Stimulated activated CD4-positive, alpha-beta T cell treated with anti-CD3 and anti-CD28 coated beads, Interleukin-1b, Interleukin-23, amount 100 ng/mL, for 48 hours (primary cell): ENCODE measurements at places on chromosomes 7 and 10.
A peak's percentile ranks its signal among the peaks of the same experiment; 100 is the strongest.

DNA sequence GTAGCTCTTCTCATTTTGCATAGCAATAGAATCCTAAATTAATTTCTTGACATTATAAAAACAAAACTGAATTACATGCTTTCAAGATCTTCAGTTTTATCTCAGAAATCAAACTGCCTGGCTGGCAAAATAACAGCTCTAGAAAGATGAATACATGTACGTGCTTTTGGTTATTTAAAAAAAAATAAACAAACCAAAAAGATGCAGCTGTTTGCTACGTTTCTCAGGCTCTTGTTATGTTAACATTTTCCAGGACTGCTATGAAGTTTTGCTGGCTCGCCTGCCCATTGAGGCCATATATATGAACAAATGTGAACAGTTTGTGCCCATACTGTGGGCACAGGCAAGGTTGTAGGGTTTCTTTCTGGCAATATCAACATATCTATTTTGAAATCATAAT, 86.6 kb downstream of the ODAD2 start:
- DNase-seq = no peak

DNA sequence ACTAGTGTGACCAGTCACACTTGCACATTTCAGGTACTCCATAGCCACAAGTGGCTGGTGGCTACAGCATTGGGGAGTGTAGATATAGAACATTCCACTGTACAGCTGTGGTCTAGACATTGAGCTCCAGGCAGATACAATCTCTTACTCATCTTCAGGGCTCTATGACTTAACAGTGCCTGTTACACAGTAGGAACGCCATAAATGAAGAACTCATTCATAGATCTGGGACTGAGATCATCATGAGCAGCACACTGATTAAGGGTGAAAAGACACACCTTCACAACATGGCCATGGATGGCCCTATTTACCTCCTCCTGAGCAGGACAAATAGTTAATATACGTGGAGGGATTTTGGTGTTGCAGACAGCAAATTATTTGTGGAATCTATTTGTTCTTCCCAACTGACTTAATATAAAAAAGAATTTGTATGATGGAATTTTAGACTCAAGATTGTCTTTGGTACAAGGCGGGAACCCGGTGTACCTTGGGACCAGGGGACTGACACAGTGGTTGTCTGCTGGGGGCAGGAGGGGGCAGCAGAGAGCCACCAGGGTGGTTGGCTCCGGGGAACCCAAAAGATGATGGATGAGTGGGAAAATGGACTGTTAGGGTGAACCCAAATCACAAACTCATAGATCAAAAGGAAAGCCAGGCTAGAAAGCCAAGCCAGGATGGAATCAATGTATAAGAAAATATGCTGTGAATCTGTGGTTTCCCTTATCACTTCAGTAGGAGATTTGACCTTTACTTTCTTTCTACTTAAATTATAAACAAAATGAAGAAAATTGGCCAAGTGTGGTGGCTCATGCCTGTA, 24.3 kb upstream of the CPA2 start:
- DNase-seq = peak; percentile 55

DNA sequence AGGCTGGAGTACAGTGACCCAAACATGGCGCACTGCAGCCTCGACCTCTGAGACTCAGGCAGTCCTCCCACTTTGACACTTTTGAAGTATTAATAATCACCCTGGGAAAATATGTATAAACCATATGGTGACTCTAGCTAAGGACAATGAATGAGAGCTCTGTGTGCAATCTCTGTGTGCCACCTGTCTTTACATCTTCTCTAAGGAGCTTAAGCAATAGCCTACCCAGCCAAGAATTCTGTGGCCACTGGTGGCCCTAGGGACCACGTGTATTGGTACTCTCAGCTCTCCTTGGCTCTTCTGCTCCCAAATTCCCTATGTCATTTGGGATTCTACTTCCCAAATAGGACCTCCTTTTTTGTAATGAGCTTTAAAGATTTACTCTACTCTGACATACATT, 23.7 kb downstream of the FGF8 start:
- DNase-seq = no peak

DNA sequence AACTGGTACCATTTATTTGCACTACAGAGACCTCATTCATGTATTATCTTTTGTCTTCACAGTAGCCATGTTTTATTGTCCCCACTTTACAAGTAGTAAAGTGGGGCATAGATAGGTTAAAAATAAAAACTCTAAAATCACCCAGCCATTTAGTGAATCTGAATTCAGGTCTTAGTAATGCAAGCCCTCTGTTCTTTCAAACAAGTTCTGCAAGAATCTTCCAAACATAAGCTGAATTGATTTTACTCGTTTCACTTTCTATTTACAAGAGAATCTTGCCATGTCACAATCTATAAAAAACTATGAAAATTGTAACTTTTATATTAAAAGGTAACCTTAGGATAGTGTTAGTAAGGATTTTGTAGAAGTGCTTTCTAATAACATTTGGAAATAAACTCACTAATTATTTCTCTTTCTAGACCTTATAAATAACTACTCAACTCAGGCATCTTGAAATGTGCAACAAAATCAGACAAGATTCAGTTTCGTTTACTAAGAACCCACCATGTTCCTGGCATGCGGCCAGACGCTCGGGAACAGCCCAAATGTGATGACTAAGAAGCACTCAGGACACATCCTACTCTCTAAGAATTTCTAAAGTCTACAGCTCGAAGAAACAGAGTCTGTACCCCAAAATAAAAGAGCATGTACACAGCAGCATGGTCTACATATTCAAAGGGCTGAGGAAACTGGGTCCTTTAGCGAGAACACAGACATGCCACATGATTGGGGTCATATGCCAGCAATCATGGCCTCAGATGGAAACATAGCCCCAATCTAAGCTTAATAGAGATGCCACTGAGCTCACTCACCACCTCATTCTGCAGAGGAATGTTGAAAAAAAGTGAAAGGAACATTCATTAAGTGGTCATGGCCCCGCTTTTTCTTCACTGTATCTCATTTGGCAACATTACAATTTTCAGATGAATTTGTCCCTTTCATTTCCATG, 167.6 kb downstream of the AMPH start:
- DNase-seq = peak; percentile 88

DNA sequence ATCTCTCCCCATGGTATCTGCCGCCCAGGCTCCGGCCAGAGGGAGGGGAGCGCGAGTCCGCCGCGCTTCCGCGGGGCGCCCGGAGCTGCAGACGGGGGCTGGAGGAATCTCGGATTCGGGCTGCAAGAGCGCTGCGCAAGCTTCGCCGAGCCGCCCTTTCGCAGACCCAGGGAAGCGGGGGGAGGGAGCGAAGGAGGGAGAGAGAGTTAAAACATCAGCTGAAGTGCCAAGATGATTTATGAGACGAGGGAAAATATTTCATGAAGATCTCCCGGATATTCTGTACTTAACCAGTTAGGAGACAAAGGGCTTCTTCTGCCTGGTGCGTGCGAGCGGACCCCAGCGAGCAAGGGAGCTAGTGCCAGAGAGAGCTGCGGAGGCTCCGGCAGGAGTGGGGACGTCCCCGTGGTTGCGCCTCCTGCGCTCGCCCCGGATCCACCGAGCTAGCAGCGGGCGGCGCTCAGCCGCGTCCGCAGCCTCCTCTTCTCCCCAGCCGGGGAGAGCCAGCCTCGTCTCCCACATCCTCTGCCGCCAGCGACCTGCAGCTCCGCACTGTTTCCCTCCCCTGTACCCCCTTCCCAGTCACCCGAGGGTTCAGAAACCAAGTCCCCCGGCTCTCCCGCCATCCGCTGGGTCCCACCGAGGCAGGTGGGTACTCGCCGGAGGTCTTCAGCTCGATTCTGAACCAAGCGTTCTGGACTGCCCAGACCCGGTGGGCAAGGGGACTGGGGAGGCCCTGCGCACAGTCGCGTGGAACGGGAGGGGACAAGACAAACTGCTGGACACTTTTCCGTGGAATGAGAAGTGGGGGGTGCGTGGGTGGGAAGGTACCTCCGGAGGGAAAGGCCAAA, 1.0 kb upstream of the PAX2 start:
- DNase-seq = peak; percentile 20

DNA sequence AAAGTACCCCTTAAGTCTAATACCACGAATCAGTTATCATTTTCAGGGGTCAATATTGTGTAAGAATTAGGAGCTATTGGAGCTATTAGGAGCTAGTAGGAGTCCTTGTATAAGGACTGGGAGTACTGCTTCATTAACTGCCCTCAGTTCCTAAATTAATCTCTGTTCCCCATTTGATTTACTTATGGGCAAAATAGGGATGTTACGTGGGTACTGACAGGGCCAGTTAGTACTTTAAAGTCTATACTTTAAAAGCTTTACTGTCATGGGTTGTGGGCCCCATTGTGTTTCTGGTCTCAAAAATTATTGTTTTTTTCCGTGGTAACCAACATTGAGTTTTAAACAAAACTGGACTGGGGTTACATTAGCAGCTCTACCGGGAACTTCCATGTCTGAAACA, 60.3 kb downstream of the PRKAR2B start:
- no peak for DNase-seq

DNA sequence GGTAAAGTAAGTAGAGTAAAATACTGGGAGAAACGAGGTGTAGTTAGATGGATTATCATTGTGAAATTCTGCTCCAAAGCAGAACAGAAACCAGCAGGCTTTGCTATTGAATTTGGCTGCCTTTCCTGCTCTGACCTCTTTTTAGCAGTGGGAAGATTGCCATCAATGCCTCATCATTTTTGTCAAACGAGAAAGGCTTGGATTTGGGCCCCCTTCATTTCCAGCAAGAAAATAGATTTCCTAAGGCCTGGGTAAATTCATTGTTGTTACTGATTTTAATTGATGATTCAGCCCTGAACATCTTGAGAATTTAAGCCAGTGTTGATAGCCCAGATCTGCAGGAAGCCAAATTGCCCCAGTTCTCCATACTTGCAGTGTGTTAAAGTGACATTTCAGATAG, 35.2 kb upstream of the ASAH2 start:
- no peak for DNase-seq

GRCh38 chr7:108252177-108252576, 122.0 kb upstream of the LAMB4 start:
- no peak for DNase-seq

DNA sequence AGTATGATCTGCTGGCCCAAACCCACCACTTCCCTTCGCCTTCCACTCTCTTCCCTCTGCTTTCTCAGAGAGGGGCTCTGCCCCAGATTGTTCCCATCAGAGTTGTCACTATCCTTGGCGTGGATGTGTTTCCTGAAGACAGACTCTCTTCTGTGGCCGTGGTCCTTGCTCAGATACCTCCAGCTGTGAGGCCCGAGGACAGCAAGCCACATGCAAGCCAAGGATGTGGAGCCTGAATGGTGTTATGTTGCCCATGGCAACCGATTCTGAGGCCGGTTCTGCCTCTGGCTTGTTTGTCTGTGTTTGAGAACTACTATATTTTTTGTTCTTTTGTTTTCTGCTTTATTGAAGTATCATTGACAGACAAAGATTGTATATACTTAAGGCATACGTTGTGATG, 247.4 kb upstream of the PODXL start:
- no peak for DNase-seq

- DNase-seq = no peak
Measured at GRCh38 chr7:37536706-37537105, 88.0 kb upstream of the ELMO1 start.

- DNase-seq = no peak
Measured at GRCh38 chr10:62133618-62134017, 135.0 kb downstream of the RTKN2 start.

DNA sequence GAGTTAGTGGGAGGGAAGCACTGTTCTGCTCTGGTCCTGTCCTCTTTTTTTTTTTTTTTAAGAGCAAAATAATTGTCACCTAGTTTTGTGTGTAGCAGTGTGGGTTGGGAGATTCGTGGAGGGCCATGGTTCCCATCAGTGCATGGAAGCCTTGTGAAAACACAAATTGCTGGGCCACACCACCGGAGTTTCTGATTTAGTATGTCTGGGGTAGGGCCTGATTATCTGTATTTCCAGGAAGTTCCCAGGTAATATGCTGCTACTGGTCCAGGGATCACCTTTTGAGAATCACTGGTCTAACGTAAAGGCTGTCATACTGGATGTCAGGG, 191.3 kb downstream of the GATA3 start:
- no peak for DNase-seq

DNA sequence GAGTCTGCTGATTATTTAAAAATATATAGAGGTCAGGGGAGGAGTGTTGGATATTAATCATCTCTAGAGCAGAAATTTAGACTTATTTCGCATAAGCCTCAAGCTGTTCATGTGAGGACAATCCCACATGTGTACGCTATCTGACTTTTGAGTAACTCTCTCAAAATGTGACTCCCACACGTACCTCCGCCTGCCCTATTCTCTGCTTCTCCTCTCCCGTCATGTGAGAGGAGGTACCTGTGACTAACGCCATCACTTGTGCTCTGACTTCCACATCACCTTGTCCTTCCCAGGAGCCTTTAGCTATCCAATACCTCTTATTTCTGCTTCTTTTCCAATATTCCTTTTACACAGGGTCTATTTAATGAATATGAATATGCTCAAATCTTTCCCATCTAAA, 119.3 kb upstream of the CALCR start:
- no peak for DNase-seq

DNA sequence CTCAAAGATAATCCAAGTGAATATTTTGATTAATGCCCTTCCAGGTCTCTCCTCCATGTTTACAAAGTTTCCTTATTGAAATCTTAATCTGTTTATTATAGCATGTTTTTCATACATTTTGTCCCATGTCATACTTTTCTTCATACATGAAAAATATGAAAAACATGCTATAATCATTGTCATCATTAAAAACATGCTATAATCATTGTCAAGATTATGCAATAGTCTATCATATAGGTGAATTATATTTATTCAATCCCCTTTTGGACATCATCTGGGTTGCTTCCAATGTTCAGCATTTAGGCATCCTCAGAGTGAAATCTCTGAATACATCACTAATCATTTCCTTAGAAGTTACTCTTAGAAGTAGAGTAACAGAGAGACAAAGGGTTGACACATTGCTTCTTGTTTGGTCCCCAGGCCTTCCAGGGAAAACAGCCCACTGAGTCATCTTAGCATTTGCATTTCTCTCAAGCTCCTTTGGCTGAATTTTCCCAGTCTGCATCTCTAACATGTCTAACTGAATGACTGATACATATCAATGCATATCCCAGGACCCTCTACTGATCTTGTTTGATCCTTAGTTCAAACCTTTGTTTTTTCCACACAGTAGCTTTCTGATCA, 87.0 kb downstream of the SGMS1 start:
- peak; percentile 16 for DNase-seq

DNA sequence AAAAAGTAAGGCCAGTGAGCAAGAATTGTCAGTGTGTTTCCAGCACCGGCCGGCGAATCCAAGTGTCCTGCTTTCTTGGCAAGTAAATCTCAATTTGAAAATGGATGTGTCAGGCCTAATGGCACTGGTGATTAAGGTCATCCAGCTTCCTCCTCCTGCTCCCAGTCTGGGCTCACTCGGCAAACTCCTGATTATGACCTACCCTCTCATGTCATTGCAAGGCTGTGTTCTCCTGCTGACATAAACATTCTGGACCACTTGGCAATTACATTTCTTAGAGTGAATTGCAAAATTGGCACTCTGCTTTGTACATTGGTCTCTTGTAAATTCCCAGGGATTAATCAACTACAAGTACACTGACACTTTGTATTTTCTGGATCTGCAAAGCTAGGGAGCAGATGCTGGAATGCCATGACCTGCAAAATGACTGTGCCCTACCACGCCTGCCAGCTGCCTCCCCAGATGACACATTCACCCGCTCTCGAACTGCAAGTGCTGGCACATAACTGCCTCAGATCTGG, 473.8 kb downstream of the KIF20B start:
- DNase-seq = no peak
